ENCODE measurements at places on chromosomes 5 and 9. TPM values are rescaled to one million over a fixed set of nuclear protein-coding genes. Genes with fewer than 3 reads are reported as not detected.

C5orf58 gene
- not detected for polyA plus RNA-seq

EIF4E1B gene
- polyA plus RNA-seq: 0.05 TPM

DNA sequence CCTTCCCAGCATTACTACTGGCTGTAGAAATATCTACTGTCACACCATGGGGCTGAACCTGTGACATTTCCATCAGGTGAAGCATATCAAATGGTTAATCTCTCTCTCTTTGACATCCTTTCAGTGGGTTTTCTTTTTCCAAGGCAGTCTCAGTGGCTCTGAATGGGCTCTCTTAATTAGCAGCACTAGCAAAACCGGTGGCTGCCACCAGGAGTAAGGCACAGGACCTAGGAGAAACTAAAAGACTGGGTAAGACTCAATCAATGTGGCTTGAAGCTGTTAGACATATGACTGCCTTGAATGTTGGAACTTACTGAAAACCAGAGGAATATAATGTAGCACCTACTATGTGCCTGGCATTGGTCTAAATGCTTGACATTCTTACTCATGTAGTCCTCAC lies 445.0 kb upstream of the KIF2A start:
- no peak for DNase-seq

GRCh38 chr9:16100537-16101091 lies 547.8 kb downstream of the CCDC171 start:
- DNase-seq: peak; percentile 87

DNA sequence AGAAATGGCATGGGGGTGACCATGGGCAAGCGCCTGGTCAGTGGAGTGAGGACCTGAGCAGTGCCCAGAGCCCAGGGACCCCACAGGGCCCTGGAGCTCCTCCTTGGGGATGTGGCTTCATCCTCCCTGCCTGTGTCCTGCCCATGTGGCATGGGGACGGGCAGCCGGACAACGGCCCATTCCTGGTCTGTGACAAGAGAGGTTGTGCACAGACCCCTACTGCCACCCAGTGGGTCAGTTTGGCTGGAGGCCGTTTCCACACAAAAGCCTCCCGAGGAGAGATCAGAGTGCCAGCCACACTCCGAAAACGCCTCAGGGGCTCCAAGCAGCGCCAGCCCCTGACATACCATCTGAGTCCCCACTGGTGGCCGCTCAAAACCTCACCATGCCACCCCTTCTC lies 19.8 kb downstream of the SLC6A18 start:
- no peak for DNase-seq

DNA sequence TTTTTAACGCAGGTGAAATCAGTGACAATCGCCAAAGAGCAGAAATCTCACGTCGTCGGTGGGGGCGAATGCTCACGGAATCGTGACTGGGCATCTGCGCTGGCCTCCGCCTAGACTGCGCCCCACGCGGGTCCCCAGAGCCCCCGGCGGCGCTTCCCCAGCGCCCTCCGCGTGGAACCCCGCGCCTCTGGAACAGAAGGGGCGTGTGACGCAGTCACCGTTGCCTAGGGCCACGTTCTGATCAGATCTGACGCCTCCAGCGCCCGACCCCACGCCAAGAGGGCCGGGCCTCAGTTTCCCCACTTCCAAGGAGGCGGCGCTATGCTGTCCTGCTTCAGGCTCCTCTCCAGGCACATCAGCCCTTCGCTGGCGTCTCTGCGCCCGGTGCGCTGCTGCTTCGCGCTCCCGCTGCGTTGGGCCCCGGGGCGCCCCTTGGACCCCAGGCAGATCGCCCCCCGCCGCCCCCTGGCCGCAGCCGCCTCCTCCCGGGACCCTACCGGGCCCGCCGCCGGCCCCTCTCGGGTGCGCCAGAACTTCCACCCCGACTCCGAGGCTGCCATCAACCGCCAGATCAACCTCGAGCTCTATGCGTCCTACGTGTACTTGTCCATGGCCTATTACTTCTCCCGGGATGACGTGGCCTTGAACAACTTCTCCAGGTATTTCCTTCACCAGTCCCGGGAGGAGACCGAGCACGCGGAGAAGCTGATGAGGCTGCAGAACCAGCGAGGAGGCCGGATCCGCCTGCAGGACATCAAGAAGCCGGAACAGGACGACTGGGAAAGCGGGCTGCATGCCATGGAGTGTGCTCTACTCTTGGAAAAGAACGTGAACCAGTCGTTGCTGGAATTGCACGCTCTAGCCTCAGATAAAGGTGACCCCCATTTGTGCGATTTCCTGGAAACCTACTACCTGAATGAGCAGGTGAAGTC lies at the start of gene FTMT:
Gene FTMT, plus strand, starts transcription at position 240 of the 932 bp plus-strand sequence. Its CDS starts 82 bp downstream, at position 322.
- DNase-seq: no peak

- no peak for DNase-seq
These were observed 124.8 kb upstream of the RAD23B start for GRCh38 chr9:107158321-107158720.

DNA sequence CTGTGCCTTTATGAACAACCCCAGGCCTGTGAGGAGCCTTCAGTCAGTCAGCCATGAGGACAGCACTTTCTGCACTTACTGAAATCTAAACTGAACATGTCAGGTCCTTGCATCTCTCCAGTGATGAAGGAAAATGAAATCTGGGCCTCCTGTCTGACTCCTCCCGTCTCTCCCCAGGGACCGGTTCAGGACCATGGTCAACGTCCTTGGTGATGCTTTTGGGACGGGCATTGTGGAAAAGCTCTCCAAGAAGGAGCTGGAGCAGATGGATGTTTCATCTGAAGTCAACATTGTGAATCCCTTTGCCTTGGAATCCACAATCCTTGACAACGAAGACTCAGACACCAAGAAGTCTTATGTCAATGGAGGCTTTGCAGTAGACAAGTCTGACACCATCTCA lies 77.0 kb upstream of the PLPP6 start:
- no peak for DNase-seq

- peak; percentile 19 for DNase-seq
These were observed 478 bp downstream of the TEX10 start for GRCh38 chr9:100352201-100352726.

DNA sequence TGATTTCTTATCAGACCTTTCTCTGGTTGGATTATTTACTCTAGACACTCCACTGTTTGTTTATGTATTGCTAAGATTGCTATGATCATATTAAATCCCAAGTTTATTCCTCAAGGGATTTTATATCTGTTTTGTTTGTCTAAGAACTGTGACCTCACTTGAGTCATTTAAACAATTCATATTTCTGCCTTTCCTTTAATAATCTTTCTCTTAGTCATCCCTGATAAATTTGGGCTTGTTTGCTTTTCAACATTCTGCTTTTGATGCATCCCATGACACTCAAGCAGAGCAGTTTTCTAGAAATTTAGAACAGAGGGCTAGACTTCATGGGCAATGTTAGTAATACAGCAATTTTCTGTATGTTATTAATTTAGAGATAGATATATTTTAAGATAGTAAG lies 231.6 kb upstream of the TNC start:
- DNase-seq: no peak

GRCh38 chr9:98766586-98766985 lies 29.8 kb downstream of the ANKS6 start:
- DNase-seq: no peak

All from muscle of back (tissue), 13 donors.